ENCODE measurements at places on chromosomes 4 and X.
A peak's percentile ranks its signal among the peaks of the same experiment; 100 is the strongest.

DNA sequence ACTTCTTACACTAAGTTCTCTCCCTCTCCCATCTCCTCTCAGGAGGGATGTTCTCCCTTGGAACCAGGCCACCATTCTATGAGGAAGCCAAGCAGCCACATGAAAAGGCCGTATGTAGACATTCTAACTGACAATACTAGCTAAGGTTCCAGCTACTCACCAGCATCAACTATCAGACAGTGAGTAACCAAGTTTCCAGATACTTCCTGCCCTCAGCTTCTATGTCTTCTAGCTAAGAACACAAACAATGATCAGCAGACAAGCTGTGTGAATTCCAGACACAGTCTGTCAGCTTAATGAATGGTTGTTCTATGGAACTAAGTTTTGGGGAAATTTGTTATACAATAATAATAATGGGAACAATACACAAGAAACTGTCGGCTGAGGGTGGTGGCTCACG is 50.8 kb downstream of the SMIM14 start:
- DNase-seq, result no peak

- peak; percentile 5 for DNase-seq
Measured at GRCh38 chr4:19557161-19557560, 694.5 kb upstream of the SLIT2 start.

- DNase-seq, result no peak
Measured at GRCh38 chr4:135777361-135777760, 1575.8 kb upstream of the PABPC4L start.

DNA sequence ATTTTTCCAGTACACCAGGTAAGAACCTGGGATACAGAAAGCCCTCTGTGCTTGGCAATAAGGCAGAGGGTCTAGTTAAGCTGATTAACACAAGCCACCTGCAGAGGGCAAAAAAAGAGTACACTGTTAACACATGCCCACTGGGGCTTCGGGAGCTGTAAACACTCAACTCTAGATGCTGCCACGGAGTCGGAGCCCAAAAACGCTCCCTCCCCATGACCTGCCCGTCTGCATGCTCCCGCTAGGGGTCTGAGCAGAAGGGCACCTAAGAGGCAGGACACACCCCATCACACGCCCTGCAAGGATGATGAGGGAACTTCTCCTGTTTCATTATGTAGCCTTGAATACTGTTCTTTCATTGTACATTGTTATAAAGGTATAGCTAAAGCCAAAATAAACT is 715.6 kb upstream of the AADAT start:
- DNase-seq, result no peak

- DNase-seq, result no peak
Measured at GRCh38 chrX:5842601-5843000, 386.1 kb downstream of the NLGN4X start.

- DNase-seq, result no peak
Measured at GRCh38 chrX:1598876-1599790, 7.7 kb downstream of the AKAP17A start.

- DNase-seq, result no peak
Measured at GRCh38 chr4:56220261-56220660, 167.0 kb downstream of the AASDH start.

DNA sequence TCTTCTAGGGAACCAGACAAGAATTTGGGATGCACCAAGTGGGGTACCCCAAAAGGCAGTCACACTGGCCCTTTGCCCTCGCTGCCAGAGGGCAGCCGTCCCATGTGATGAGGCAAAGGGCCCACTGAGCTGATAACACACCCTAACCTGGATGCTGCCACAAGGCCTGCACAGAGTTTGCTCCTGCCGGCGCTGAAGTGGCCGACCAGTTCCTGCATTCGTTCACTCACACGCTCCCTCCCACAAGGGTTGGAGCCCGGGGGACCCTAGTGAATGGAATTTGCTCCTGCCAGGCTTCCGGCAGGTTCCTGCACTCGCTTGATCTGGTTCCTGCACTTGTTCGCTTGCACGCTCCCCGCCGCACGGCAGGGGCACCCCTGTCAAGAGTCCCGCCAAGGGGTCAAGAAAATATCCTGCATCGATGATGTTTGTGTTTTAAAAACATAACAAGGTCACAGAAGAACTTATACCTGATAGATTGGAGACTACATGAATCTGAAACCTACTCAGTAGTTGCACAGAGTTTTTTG is 296.4 kb upstream of the VCX start:
- no peak for DNase-seq

DNA sequence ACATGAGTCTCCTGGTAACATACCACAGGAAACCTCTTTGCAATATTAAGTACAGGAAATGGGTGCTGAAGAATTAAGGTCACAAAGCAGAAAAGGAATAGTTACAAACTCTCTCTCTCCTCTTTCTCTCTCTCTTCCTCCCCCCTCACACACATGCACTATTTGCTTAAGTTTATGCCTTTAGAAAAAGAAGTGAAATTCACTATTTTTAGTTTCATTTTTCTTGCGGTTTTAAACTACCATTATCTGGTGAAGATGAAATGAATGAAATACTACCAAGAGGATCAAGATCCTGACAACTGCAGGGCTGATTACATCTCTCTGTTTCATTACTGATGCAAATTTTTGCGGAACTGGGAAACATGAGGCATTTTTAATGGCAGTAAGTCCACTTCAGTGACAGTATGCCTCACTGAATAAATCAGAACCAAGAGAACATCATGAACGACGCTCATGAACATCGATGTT is 64.3 kb upstream of the FTHL17 start:
- DNase-seq, result no peak

GRCh38 chr4:55517526-55518229 is 29.0 kb downstream of the CLOCK start:
- DNase-seq, result no peak

GRCh38 chr4:59597536-59598329 is 1602.4 kb upstream of the ADGRL3 start:
- DNase-seq, result no peak

- no peak for DNase-seq
Measured at GRCh38 chrX:149458586-149458985, 46.5 kb downstream of the IDS start.

DNA sequence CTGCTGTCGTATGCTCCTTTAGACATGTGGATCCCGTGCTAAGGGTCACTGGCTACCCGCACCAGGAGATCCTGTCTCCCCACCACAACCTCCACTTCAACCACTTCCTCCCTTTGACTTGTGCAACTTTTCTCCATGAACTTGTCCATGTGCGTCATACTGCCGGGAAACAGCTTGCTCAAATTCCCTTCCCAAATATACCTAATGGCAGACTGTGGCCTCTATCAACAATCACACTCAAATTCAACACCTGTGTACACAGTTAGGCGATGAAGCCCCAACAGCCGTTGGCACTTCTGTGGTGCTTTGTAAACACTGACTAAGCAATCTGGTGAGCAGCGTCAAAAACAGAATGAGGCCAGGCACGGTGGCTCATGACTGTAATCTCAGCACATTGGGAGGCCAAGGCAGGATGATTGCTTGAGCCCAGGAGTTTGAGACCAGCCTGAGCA is 49.5 kb downstream of the CD99L2 start:
- DNase-seq, result peak; percentile 28

GRCh38 chrX:120768681-120769080 is 107.0 kb downstream of the CT47B1 start:
- DNase-seq, result peak; percentile 17

DNA sequence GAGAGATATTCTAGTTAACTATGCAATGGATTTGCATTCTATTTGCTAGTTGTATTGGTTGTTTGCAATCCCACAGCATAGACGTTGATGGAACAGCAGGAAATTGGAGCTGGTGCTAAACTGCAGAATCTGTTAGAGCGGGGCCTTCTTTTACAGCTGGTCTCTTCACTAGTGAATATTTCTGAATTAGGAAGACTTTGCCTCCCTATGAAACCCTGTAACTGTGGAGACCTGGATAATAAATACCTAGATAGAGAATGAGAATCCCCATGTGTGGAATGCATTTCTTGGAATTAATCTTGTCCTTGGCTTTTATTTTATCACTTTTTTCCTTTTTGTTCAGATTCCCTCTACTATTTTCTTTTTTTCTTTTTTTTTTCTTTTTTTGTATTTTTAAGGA is 109.7 kb downstream of the SHROOM3 start:
- DNase-seq, result no peak

- no peak for DNase-seq
Measured at GRCh38 chr4:41822325-41822724, 73.8 kb upstream of the PHOX2B start.

GRCh38 chr4:67861513-67861912 is 22.3 kb downstream of the TMPRSS11D start:
- DNase-seq, result no peak

- peak; percentile 28 for DNase-seq
Measured at GRCh38 chrX:19566359-19567222, 51.3 kb upstream of the MAP3K15 start.

DNA sequence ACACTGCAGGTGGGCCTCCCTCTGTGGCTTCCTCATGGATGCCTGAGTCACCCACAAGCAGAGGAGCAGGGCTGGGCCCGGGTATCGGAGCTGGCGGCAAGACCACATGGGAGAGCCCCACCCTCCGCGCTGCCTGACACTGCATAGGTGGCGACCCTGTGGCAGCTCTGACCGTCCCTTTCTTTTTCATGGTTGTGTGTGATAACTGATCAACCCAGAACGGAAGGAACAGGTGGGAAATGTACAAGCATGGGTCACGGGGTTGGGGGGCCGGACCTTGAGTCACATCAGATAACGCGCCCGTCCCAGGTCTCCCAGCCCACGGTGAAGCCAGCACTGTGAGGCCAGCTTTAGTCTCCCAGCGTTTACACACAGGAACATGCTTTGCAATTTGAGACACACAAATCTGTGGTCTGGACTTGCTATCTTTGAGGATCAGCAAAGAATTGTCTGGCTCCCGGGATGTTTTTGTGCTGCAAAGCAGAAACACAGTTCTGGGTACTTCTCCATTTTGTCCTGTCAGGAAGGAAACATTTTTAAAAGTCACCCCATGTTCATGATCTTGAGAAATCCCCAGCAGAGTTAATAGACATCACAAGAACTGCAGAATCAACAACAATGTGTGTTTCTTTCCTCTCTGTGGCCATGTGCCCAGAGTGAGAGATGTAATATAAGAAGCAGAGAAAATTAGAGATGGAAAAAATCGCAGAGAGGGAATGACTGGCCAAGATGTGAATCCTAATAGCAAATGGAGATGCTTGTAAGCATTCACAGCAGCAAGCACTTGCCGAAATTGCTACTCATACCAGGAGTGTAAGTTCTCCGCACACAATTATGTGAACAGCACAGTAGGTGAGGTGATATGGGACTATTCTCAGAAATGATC is 70.1 kb upstream of the CBR4 start:
- DNase-seq, result no peak

- no peak for DNase-seq
Measured at GRCh38 chr4:35087218-35087617, 1157.1 kb downstream of the ARAP2 start.

GRCh38 chrX:9163214-9163709 is 129.3 kb upstream of the FAM9B start:
- DNase-seq, result no peak

DNA sequence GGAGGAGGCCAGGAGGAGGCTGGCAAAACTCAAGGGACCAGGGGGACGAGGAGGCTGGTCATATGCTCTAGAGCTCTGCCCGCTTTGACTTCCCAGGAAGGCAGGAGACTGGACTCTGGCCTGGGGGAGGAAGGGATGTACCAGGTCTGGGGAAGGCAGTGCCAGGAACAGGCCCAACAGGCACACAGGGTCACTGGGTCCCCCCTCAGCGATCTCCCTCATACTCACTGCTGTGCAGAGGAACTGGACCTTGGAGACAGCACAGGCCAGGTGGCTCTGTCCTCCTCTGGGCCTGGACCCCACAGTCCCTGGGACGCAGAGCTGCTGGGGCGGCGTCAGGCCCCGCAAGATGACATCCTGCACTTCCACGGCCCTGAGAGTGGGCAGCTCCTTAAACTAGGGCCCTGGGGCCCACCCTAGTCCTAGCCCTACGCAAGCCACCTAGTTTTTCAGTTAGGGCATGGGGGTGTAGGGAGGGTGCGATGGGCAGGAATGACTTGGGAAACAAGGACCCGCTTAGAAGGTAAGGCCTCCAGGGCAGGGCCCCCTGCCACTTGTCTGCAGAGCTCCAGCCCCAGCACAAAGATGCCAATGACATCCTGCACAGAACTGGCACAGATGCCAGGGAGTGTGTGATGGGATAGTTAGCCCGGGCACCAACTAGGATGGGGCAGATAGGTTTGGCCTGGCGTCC is 59.5 kb downstream of the HTRA3 start:
- DNase-seq, result no peak

- DNase-seq, result no peak
Measured at GRCh38 chrX:85391878-85392238, 12.4 kb upstream of the POF1B start.

DNA sequence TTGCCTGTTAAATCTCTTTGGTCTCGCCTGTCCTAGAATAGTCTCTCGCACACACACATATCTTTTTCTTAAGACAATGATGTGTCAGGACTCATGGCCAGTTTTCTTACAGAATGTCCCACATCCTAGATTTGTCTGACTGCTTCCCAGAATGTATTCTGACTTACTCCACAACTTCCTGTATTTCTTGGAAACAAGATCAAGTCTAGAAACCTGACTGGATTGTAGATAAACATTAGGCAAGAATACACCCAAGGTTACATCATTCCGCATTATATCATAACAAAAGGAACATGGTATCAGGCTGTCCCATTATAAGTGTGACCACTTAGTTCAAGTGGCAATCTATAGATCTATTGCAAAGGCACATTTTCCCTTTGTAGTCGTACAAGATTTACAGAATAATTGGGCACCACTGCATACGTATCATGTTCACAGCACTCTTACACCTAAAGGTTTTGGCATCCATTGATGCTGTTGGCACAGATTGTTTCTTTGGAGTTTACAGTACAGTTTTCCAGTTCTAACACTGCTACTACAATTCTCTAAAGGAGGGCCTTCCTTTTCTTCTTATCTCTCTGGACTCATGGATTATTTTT is 56.4 kb downstream of the FBXW7 start:
- no peak for DNase-seq

DNA sequence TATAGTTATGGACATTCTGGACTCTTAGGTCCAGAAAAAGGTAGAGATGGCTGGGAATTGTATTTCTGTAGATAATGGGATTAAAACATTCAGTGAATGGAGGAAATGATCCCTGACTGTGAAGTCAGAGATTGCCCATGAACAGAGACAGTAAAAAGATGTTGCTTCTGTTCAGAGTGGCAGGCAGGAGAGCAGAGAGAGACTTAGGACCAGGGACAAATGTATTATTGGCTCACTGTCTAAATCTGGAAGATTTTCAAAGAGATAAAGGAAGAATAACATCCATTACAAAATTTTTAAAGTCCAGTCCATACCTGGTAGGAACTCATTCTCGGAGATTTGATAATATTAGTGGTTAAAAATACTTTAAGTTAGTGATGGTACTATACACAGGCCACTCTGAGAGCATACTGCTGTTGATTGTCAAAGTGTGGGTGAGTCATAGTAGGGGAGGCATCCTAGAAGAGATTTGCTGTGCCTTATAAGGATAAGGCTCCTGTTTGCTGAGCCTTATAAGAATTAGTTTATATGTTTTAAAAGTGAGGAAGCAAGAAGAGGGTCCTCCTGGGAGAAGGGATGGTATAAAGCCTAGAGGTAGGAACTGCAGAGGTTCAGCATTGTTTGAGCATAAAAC is 53.0 kb downstream of the JADE3 start:
- no peak for DNase-seq

GRCh38 chrX:48824066-48824465 is 2.2 kb upstream of the ERAS start:
- no peak for DNase-seq
